ENCODE measurements at places on chromosomes 3 and 15.
A peak's percentile ranks its signal among the peaks of the same experiment; 100 is the strongest.

- no peak for DNase-seq
These were observed 9.4 kb downstream of the SENP2 start for GRCh38 chr3:185595526-185595925.

- DNase-seq = no peak
These were observed 18.4 kb downstream of the ZBTB38 start for GRCh38 chr3:141386611-141387111.

- no peak for DNase-seq
These were observed 24.1 kb upstream of the ARHGEF3 start for GRCh38 chr3:56825567-56826438.

GRCh38 chr3:112498914-112499711 is at the start of gene BTLA:
Gene BTLA, minus strand, starts transcription at chr3:112499472. Its CDS starts 114 bp downstream, at chr3:112499358.
- DNase-seq = peak; percentile 64

DNA sequence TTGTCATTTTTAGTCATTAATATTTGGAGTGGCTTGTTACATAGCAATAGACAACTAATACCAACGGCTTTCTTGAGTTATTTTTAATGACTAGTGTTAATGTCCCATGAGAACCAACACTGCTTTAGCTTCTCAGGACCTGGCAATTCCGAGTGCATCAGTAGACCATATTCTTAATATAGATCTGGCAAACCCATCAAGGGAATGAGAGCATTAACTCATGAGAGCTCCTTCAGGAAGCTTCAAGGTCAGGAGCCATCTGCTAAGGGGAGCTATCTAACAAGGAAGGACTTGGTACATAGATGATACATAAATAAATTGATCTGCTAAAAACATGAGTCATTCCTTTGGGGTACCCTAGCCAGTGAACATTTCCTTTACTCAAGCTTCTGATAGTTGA is 122.6 kb upstream of the EPHA3 start:
- no peak for DNase-seq

DNA sequence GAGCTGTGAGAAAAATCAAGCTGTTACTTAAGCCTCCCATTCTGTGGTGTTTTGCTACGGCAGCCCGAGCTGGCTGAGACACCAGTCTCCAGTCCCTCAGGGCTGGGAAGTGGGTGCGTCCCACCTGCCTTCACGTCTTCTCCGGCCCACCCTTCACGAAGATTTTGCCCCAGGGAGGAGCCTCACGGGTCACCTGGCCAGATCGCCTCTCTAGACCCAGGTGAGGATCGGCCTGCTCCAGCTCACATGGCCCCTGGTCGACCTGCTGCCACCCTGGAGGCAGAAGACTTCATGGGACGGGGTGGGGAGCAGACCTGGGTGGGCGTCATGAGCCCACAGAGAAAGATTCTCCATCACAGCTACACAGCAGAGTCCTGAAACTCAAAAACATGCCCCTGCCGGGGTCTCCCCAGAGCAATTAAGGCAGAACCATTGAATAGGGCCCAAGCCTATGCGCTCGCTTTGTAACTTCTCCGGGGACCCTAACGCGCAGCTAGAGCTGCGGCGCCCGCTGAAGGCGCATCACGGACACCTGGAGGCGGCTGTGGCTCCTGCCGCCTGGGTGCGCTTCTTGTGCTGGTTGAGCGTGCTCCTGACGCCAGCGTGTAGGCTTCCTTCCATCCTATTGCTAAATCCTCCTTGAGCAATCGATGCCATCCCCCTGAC is 92.6 kb upstream of the ALDH1A3 start:
- no peak for DNase-seq

DNA sequence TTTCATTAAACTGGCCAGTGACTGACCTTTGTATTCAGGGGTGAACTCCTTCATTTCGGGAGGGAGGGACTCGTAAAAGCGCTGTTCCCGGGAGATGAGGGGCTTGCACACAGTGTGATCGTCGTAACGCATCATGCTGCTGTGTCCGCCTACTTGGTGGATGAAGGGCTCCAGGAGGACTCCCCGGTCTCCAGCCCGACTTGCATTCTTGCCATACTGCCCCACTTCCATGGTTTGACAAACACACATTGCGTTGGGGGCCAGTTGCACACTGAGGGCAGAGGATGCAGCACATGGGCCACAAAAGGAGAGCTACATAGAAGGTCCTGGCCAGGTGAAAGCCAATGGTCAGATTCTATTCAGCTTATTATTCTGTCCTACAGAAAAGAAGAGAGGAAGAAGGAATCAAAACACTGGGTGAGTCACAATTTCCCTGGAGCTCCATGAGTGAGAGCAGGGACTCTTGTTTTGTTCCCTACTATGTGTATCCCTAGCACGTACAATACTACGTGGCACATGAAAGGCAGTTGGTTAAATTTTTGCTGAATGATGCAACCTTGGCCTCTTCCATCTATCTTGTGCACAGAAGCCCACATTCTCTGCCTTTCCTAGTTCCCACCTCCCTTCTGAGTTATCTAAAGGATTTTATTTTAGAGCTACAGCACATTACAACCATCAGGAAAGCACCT is 24.2 kb upstream of the GMPPB start:
- no peak for DNase-seq

Measured in T-helper 1 cell (primary cell).